Activated naive CD8-positive, alpha-beta T cell treated with anti-CD3 and anti-CD28 coated beads for 36 hours (primary cell): ENCODE measurements at places on chromosomes 1 and 21. TPM values are rescaled to one million over a fixed set of nuclear protein-coding genes. Genes with fewer than 3 reads are reported as not detected.

Gene DIP2A
- 19.0 TPM for total RNA-seq

Gene MAP3K21
- total RNA-seq: 1.9 TPM

Gene PRDM15
- 9.3 TPM for total RNA-seq

Gene HRNR
- total RNA-seq: not detected

Gene MIXL1
- total RNA-seq: not detected

Gene ADGRB2
- 0.18 TPM for total RNA-seq

Gene NCAM2
- total RNA-seq: not detected

DNA sequence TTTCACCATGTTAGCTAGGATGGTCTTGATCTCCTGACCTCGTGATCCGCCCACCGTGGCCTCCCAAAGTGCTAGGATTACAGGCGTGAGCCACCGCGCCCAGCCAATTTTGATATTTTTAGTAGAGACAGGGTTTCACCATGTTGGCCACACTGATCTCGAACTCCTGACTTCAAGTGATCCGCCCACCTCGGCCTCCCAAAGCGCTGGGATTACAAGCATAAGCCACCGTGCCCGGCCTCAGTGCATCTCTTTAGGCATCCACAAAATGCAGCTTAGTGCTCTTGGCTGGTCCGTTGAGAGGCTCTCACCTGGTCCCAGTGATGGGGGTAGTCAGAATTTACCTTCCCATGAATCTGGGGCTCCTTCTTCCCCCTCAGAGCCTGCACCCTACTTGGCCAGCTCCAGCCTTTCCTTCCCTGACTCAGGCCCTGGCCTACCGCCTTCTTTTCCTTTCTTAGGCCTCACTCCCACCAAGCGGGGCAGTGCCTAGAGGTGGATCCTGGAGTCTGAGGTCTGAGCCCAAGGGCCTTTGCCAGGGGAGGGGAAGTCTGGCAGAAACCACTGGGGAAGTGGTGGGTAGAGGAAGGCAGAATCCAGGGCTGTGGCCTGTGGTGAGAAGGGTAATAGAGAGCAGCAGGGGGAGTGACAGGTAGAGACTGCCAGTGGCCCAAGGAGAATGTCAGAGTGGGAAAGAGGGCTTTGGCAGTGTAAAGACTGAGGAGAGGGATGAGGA is 3.7 kb downstream of the LENEP start:
- no peak for DNase-seq

DNA sequence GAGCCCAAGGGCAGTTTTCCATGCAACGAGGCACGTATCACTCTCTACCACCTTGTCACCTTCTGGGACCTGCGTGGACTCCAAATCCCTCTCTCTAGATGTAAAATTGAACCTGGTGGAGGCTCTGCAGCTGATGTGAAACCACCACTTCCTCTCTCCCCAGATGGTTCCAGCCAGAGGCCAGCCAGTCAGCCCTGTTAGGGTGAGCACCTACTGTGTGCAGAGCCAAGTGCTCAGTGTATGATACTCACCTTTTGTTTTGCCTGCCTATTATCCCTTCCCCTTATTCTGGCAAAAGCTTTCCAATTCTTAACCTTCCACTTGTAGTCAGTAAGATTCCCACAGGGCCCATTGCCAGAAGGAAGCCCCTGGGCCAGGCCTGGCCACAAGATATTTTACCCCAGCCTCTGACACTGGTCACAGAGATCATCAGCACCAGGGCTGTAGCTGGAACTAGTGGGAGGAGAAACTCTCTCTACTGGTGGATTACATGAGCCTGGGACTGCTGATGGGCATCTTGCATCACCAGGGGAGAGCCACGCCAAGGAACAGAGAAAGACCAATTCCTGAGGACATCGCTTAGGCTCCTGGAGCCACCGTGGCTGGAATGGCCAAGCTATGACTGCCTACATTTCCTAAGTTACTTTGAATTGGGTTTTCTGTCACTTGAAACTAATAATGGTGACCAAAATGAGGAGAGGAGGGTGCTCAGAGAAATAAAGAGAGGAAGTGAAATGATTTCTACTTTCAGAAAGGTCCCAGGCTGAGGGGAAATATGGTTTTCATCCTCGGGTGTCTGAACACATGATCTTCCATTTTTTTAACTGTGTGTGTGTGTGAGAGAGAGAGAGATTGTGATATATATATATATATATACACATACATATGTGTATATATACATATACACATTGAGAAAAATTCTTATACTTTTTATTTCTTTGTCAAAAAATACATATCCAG is 26.6 kb upstream of the RD3 start:
- no peak for DNase-seq

DNA sequence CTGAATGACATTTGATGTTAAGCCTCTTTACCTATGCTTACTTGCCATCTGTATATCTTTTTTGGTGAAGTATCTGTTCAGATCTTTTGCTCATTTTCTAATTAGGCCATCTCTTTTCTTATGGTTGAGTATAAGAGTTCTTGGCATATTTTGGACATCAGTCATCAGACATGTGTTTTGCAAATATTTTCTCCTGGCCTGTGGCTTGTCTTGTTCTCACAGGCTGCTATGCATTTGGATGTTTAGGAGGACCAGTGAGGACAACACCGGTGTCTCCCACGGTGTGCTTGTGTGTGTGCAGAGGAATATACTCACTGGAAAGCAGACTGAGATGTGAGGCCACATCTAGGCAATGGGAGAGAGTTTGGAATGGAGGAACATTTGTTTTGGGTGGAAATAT is 87.1 kb upstream of the LYST start:
- DNase-seq: no peak

DNA sequence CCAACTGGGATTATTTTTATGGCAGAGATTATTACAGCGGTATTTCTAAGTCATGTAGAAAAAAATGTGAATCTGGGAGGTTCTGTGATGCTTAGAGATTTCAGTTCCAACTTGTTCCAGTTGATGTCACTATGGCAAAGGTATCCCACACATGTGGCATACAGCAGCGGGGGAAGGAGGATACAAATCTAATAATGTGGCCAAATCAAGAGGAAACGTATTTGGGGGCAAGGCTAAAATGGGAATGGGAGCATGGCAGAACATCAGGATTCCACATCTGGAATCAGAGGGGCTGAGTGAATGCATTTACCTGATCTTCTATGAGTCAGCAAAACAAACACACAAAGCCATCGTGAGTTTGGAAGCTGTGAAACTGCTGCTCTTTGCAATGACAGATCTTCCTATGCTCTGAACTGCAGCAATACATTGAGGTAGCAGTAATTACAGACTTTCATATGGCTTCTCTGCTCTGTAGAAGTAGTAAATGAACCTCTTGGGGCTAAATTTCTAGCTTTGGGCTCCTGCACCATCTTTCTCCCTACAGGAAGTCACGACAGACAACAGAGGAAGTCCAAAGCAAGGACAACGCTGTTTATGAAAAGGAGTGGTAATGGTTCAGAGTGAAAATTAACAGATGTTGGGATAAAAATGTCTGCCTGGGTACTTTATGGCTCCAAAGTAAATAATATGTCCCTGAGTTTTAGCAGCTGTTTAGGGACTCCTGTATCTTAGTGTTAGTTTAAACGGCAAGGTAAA is 55.5 kb downstream of the GABPA start:
- no peak for DNase-seq

DNA sequence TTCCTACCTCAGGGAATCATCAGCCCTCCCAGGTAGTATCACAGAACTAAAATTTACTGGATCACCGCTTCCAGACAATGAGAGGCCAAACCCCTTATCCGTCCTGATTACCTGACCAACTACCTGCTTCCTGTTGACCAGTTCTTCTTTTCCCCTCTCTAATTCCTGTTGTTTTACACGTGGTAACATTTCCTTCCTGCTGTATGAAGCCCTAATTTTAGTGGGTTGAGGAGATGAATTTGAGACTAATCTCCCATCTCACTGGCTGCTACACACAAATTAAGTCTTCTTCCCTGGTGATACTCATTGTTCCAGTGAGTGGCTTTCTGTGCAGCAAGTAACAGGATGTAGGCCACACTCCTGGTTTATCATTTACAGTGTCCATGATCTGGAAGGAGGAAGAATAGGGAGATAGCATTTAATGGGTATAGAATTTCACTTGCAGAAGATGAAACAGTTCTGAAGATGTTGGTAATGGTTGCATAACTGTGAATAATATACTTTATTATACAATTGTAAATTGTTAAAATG is 2112.9 kb downstream of the NCAM2 start:
- DNase-seq: no peak

DNA sequence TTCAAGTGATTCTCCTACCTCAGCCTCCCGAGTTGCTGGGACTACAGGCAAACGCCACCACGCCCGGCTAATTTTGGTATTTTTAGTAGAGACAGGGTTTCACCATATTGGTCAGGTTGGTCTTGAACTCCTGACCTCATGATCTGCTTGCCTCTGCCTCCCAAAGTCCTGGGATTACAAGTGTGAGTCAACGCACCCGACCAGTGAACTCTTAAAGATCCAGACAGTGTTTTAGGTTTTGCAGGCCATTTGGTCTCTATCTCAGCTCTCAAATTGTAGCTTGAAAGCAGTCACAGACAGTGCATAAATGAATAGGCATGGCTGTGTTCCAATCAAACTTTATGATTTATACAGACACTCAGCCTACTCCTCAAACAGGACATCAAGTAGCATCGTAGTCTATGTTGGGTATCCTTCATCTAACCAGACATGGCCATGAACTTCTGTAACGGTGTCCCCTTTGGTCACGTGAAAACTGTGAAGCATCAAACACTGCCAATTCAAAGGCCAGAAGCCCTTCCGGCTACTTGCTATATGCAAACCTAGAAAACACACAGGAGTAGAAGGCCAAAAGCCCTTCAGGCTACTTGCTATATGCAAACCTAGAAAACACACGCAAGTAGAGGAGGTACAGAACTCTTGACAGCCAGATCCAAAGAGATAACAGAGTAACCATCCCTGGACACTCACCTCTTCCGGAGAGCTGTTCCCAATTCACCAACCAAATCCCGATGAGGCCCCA is 3.1 kb downstream of the FUCA1 start:
- no peak for DNase-seq

DNA sequence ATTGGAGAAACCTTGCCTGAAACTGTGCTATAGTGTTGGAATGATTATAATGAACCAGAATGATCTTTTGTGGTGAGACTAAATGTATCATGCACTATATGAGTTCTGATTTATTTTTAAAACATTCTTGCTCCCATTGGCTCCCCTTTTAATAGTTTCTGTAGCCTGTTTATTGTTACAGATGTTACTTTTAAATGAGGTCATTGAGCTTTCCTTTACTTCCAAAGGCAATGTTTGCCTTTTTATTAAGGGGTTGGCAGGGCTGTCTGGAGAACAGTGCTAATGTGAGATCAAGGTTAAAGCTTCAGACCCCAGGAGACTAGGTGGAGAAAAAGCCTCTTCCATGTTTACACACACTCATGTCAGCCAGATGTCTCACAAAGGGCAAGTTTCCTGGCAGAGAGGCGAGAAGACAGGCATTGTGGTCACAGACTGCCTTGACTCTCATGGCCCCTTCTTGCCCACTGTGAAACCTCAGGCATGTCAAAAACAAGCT is 120.6 kb upstream of the RAVER2 start:
- DNase-seq: peak; percentile 17

DNA sequence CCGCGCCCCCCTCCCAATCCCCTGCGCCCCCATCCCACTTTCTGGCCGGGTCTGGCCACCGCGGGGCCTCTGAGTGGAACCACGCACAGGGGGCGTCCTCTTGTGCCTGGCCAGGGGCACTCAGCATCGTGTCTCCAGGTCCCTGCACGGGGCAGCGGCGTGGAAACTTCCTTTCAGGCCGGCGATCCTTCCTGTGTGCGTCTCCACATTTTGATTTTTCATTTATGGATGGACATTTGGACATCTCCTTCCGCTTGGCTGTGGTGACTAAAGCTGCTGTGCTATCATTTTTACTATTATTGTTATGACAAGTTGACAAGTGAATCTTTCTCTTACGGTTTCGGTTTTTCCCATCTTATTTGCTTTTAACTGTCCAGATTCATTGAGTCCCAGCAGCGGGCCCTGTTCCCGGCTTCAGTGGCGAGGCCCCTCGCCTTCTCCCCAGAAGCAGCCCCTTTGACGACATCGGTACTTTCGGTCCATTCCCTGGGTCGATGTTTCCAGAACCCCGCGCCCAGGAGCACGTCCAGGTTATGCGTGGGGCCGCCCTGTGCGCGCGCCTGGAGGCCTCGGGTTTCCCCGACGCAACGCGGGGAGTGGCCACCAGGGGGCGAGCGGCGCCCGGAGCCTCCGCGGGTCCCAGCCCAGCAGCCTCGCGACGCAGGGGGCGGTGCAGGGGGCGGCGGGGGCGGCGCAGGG is 12.4 kb upstream of the SLC19A1 start:
- DNase-seq: peak; percentile 90

- DNase-seq: no peak
Measured at GRCh38 chr1:90718411-90719329, 1.6 kb upstream of the BARHL2 start.
